ENCODE measurements at places on chromosomes 12 and 14. TPM values are rescaled to one million over a fixed set of nuclear protein-coding genes. Genes with fewer than 3 reads are reported as not detected.

Gene SIX6
- total RNA-seq, result not detected

Gene RND1
- total RNA-seq, result 7.9 TPM

Gene MBD6
- total RNA-seq, result 66.8 TPM

Gene MYF5
- total RNA-seq, result not detected

Gene NIN
- total RNA-seq, result 39.9 TPM

Gene CLEC2A
- not detected for total RNA-seq

Gene MYF6
- total RNA-seq, result not detected

Gene REP15
- 1.4 TPM for total RNA-seq

Gene PLXNC1
- 22.7 TPM for total RNA-seq

Gene COCH
- 1.3 TPM for total RNA-seq

Gene FSCB
- total RNA-seq, result not detected

Gene NPAS3
- total RNA-seq, result not detected

Gene ACOT2
- 5.5 TPM for total RNA-seq

Gene WNT1
- total RNA-seq, result 0.24 TPM

Gene SIRT4
- 1.0 TPM for total RNA-seq

Gene OTOGL
- 0.21 TPM for total RNA-seq

Gene CLBA1
- total RNA-seq, result 3.1 TPM

Gene PMCH
- total RNA-seq, result 3.1 TPM

Gene KLHL33
- total RNA-seq, result 0.05 TPM

Gene TTC6
- not detected for total RNA-seq

Gene CLEC4A
- 1.3 TPM for total RNA-seq

Gene CDH24
- total RNA-seq, result 1.2 TPM

Gene INTS13
- total RNA-seq, result 52.2 TPM

Gene PSMB11
- total RNA-seq, result not detected

Gene TGM1
- total RNA-seq, result 4.8 TPM

Gene LALBA
- not detected for total RNA-seq
